Erythroblast (primary cell): ENCODE measurements at places on chromosomes 5 and 9.

DNA sequence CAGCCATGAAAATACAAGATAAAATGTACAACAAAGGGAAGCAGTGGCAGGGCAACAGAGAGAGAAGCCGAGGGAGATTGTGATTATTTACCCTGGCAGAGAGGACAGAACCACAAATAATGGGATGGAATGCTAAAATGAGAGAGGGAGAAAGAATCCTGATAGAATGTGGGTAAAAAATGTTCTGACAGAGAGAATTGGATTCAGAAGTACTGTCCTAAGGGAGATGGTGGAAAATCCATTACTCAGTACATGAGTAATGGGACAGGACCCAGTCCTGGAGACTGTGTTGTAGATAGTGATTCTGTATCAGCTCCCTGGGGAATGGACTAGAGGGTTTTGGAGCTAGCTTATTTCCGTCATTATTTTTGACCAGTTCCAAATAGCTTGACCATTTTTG is 831.5 kb downstream of the MAT2B start:
- DNase-seq, result no peak

DNA sequence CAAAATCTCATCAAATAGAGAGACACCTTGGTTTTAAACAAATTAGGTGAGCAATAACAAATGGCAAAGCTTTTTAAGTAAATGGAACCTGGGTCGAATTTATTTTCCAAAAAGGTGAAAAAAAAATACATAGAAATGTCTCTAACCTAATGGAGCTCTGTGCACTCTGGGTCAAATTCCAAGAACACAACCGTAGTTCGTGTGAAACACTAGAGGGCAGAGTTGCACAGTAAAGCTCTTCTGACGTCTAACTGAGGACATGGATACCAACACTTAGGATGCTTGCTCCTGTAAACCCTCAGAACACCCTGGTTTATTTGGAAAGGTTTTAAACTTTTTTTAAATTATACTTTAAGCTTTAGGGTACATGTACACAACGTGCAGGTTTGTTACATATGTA is 18.9 kb downstream of the MARCHF11 start:
- peak; percentile 43 for DNase-seq

- no peak for DNase-seq
These were observed 6.0 kb downstream of the SHROOM1 start for GRCh38 chr5:132824426-132824825.

DNA sequence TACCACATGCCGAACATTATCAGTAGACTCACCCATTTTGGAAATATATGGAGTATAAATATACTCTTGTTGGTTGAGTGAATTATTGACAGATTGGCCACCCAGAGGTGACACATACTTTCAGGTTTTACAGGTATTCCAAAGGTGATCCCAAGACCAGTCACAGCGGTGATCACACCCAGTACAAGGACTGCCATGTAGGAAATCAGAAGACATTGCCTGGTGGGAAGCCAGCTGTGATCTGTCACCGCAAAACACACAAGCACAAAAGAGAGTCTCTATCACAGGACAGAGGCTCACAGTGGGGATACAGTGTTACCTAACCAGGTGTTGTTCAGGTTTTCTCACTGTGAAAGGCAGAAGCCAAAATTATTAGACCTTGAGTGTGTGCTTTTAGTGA is 15.8 kb downstream of the BTF3 start:
- no peak for DNase-seq

GRCh38 chr9:106419829-106420228 is 443.1 kb upstream of the ZNF462 start:
- DNase-seq, result no peak

DNA sequence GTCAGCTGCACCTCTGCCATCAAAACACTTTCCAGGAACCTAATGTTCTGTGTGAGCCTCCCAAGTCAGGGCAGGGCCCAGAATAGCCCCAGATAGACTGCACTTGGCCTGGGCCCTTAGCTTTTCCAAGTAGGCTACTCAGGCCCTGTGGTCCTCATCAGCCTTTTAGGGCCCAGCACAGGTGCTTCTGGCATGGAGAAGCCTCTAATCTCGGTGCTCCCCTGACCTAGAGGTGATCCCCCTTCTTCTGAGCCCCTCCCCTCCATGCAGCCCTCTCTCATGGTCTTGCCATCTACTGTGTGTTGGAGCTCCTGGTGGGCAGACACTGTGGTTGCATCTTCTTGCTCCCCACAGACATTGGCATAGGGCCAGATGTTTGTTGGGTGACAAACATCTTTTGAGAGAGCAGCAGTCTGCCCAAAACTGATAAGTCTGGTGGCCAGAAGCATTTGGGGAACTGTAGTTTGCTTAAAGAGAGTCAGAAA is 28.1 kb downstream of the FRMPD1 start:
- peak; percentile 92 for DNase-seq

DNA sequence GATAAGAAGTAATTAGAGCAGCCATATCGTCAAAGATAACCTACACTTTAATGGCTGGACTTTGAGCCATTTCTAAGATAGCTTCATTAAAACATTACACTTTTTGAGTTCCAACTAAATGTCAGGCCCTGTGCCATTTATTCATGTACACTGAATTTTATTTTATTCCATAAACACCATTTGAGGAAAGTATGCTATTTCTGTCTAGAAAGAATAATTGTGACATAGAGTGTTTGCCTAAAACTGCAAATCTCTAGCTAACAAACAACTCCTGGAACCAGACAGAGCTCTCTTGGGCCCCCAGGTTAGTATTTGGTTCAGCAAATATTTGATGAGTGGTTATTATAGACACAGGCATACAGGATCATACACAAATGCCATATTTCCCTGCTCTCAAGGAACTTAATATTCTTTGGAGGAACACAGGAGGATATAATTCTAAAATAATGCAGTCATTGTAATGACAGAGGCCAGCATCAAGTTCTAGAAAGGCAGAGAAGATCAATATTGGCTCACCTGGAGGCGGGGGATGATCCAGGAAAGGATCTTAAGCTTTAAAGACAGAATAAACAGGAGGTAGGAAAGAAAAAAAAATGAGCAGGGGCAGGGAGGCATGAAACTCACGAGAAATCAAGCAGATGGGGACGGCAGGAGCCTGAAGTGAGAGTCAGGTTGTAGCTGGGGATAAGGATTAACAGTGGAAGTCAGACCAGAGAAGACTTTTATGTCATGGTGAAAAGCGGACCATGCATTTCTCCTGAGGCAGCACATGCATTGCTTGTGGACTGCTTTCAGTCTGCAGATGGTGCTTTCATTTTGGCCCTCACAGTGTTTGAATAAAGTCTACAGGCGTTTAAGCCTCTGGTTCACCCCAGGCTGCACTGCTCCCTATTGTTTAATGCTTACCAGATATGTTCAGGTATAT is 127.7 kb downstream of the GCNT1 start:
- DNase-seq, result no peak

DNA sequence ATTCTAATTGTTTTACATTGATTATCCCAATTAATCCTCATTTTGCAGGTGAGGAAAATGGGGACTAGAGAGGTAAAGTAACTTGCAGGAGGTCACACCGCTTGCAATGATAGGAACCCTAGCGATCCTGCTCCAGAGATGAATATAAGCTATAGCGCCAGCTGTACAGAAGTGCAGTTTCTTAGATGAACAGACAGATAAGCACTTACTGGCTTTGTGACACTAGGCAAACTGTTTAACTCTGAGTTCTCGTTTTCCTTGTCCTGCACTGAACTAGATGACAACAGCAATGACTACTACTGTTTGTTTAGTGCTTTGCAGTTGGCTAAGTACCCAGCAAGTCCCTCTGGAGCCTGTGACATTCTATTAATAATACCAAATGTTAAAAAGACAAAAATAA is 11.1 kb downstream of the LHX6 start:
- peak; percentile 13 for DNase-seq

DNA sequence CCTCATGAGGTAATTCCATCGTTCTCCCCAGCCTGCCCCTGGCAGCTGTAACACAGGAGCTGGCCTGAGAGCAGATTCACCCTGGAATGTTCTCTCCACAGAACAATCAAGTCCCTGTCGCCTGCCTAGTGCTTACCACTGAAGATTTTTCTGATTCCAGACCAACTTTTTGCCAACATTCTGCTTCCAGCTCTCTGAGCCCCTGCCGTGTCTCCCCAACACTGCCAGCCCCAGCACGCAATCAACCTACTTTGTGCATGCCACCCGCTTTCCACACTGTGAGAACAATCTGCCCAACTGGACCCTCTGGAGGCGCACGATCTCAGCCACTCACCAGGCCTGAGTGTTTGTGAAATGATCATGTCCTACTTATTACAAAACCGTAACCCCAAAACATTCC is 62.6 kb downstream of the PSMB7 start:
- DNase-seq, result no peak

GRCh38 chr5:98130261-98131035 is 643.0 kb upstream of the RGMB start:
- DNase-seq, result no peak

GRCh38 chr5:16726538-16726946 is 109.7 kb upstream of the RETREG1 start:
- no peak for DNase-seq

DNA sequence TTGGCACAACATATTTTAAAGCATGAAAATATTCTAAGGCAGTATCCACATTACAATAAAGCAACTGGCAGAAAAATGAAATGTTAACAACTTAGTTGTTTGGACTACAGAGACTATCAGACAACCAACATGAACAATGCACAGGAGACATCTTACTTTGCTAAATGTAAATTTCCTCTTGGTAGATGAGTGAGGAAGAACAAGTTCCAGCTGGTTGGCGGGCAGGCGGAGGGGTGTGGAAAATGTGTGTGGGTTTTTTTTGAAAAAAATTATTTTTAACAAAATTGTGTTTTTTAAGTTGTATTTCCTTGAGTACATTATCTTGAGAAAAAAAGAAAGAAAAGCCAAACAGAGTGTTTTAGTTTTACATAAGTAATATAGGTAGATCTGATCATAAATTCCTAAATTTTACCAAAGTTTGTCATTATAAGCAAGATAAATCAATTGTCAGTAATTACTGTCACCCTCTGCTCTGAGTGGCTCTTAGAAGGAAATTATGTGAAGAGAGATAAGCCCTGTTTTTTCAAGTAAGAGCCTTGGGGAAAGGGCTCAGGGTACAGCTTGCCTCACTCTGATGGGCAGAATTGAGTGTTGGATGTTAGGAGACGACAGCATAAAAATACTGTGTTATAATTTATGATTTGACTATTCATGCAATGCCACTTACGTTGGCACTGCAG is 42.5 kb downstream of the TMEM167A start:
- no peak for DNase-seq

DNA sequence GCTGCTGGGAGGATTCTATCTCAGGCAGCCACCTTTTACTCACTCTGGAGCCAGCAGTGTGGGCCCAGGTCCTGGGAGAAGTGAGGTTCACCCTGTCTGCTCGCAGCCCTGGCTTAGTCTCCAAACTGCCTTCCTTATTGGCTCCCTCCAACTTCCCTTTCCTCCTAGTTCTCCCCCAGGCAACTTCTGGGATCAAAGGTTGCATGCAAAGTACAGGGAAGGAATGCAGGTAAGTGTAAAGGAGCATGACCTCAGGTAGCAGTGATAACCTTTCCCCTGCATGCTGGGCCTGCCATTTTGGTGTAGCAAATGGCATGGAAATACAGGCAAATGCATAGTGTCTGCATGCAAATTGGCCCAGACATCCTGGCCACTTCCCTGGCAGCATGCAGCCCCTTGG is 53.8 kb upstream of the ARAP3 start:
- no peak for DNase-seq

DNA sequence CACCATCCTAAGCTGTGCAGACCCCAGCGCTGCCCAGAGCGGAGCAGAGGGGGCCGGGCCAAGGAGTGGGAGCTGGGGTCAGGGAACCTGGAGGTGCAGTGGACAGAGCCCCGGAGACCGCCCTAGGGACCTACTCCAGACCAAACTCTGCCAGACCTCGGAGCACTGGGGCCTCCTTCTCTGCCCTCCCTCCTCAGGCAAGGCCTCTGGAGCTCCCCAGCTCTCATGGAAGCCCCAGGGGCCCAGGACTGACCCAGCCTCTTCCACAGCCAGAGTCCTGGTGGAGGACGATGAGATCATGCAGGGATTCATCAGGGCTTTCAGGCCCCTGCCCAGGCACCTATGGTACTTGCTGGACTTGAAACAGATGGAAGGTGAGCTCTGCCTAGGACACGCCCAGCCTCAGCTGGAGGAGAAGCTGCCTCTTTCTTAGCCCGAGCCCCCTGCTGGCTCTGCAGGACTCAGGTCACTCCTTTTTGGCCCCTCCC is 3.6 kb downstream of the PAEP start:
- DNase-seq, result no peak

- DNase-seq, result peak; percentile 17
These were observed 56.1 kb downstream of the MEF2C start for GRCh38 chr5:88826646-88827585.

DNA sequence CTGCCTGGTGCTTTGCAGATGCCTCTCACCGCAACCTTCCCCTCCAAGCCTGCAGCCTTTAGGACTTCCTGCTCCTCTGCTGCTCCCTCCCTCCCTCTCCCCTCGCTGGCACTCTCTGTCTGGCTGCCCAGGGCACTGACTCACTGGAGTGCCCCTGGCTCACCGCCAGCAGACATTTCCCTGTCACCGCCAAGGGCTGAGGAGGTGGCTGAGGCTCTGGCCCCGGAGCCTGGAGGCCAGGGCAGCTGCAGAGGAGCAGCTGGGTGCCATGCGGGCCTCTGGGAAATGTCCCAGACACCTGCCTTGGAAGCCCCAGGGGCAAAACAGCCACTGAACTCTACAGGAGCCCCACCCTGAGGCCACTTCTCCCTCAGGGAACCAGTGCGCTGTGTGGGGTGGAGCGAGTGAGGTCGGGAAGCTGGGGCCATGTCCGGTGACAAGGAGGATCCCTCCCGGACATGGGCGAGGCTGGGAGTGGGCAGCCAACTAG is 53.4 kb downstream of the TENT4A start:
- DNase-seq, result no peak

- no peak for DNase-seq
These were observed 81.4 kb downstream of the DTWD2 start for GRCh38 chr5:118906947-118907346.

DNA sequence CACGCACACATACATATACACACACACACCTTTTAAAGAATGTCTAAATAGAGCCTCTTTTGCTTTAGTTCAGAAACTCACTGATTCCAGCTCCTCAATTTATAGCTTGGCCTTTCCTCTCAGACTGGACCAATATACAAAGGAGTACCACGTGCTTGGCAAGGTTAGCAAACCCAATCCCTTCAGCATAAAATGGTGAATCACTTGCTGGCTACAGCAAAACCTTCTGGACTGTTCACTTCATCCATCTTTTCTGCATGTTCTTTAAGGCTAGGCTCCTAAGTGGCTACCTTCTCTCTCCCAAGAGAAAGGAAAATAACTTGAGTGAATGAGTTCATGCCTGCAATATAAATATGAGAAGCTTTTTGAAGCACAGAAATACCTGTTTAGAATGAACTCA is 109.7 kb downstream of the LPAR1 start:
- DNase-seq, result no peak

GRCh38 chr5:83844449-83845068 is 123.9 kb upstream of the HAPLN1 start:
- no peak for DNase-seq

GRCh38 chr9:17349831-17350230 is 215.0 kb downstream of the CNTLN start:
- DNase-seq, result no peak
